Activated T-cell treated with anti-CD3 and anti-CD28 coated beads for 48 hours (primary cell): ENCODE measurements at places on chromosomes 16 and 17.

GRCh38 chr16:81447383-81448101 lies 2.9 kb downstream of the CMIP start:
- no peak for DNase-seq

- DNase-seq, result no peak
These were observed 4.3 kb downstream of the CAMKK1 start for GRCh38 chr17:3888343-3889171.

GRCh38 chr17:31564883-31565301 lies 173.4 kb downstream of the RAB11FIP4 start:
- no peak for DNase-seq

- no peak for DNase-seq
These were observed 1.8 kb downstream of the ZNRF1 start for GRCh38 chr16:75000481-75001081.

DNA sequence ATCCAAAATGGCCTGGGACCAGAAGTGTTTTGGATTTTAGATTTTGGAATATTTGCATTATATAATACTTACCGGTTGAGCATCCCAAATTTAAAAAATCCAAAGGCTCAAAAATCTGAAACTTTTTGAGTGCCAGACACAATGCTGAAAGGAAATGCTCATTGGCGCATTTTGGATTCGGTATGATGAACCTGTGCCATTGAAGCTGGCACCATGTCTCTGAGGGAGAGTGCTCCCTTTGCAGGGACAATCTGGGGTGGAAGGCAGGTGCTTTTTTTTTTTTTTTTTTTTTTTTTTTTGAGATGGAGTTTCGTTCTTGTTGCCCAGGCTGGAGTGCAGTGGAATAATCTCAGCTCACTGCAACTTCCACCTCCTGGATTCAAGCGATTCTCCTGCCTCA lies 17.7 kb downstream of the SMTNL2 start:
- DNase-seq, result no peak

GRCh38 chr17:17064322-17064721 lies 22.1 kb downstream of the MPRIP start:
- no peak for DNase-seq

GRCh38 chr17:79865351-79866210 lies 26.3 kb upstream of the CBX4 start:
- DNase-seq, result no peak

- DNase-seq, result no peak
These were observed 5.2 kb upstream of the DLX4 start for GRCh38 chr17:49963626-49964302.

GRCh38 chr16:67661101-67661761 lies 471 bp downstream of the PARD6A start:
- DNase-seq, result peak; percentile 25

- no peak for DNase-seq
These were observed 694.4 kb downstream of the MAF start for GRCh38 chr16:78906135-78906534.

GRCh38 chr17:59745040-59745439 lies 37.6 kb downstream of the VMP1 start:
- DNase-seq, result no peak

DNA sequence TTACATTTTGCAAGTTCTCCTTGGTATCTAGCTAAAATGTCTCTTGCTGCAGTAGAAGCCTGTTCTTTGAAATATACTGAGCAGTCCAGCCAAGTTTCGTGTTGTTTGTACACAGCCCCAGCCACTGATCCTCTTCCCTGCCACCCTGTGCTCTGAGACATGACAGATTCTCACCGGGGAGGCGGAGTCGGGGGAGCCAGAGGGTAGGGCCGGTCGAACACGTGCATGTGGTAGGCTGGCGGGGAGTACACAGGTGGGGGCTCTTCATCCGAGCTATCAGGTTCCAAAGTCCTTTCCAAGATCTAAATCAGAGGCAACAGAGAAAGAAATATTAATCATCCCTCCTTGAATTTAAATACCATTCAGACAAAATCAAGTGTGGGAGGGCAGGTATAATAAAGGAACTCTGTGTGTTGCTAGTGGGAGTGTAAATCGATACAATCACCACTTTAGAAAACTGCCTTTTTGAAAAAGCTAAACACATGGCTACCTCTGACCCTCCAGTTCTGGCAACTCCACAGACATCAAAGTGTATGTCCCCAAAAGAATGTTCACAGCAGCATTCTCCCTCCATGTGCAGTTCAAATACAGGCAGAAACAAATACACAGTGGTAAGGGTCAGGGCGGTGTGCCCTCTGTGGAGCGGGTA lies 29.7 kb upstream of the MRPS23 start:
- no peak for DNase-seq

- DNase-seq, result no peak
These were observed 32.9 kb upstream of the FBXO47 start for GRCh38 chr17:39000021-39000601.

DNA sequence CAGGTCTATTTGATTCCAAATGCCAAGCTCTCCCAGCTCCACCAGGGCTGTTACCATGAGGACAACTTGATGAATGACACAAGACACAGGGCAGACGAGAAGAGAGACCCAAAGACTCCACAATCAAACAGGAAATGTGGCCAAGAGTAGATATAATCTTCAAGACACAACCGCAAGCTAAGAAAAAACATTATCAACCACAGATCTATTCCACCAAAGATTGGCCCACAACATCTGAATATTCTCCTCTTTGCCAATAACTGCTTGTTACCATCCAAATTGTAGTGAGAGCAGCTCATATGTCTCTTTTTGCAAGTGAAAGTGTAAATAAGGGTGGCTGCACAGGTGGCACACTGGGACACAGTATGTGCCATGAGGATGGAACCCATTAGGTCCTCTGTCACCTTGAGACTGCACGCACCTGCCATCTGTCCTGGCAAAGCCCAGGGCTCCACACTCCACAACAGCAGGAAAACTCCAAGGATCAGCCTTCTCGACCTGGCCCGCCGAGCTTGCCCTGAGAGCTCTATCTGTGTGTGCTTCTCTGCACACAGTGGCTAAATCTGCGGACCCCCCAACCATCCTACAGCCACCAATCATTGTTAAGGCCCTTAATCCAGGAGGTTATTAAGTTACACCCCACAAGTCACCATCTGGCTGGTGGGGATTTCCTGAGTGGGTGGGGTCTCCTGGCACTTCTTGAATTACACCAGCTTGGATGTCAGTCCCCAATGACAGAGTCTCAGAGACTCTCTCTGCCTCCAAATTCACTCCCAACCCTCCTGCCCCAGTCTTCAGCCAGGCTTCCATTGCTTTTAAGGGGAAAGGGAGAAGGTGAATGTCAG lies 50.5 kb downstream of the DYNLRB2 start:
- no peak for DNase-seq

DNA sequence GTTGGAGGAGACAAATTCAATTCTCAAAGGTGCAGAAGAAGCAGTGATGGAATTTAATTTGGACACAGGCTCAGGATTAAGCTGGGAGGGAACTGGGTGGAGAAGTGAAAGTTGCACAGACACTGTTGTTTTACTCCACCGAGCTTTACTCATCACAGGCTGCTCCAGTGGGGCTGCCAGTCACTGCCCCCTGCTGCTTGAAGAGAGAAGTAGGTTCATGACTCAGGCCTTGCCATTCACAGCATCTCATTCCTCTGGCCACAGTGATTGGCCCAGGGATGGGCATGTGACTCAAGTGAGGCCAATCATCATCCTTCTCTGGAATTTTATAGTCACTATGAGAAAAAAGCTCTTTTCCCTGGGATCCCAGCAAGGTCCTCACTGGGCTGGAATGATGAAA lies 11.8 kb downstream of the GNAO1 start:
- DNase-seq, result peak; percentile 53

GRCh38 chr16:71288570-71288889 lies 672 bp downstream of the CMTR2 start:
- no peak for DNase-seq

DNA sequence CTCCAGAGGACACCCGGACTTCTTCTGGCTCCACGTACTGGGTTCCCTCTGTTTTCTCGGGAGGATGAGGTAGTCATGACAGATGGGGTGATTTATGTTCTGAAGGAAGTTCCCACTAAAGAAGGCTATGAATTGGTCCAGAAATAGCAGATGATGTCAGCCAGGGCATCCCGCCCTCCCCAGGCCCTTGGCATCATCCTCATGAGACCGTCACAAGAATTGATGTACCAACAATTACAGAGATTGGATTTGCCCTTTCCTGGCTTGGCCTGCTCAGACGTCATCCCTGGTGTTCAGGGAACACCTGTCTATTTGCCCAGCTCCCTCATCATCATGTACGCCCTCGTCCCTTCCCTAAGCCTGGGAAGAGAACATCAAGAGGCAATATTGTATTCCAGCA lies 102.8 kb upstream of the CCL1 start:
- DNase-seq, result no peak

- no peak for DNase-seq
These were observed 17.2 kb downstream of the TMEM204 start for GRCh38 chr16:1550696-1551095.

- DNase-seq, result no peak
These were observed 32.8 kb downstream of the RNF157 start for GRCh38 chr17:76207275-76208059.

GRCh38 chr16:77387815-77388209 lies 47.0 kb downstream of the ADAMTS18 start:
- DNase-seq, result no peak

DNA sequence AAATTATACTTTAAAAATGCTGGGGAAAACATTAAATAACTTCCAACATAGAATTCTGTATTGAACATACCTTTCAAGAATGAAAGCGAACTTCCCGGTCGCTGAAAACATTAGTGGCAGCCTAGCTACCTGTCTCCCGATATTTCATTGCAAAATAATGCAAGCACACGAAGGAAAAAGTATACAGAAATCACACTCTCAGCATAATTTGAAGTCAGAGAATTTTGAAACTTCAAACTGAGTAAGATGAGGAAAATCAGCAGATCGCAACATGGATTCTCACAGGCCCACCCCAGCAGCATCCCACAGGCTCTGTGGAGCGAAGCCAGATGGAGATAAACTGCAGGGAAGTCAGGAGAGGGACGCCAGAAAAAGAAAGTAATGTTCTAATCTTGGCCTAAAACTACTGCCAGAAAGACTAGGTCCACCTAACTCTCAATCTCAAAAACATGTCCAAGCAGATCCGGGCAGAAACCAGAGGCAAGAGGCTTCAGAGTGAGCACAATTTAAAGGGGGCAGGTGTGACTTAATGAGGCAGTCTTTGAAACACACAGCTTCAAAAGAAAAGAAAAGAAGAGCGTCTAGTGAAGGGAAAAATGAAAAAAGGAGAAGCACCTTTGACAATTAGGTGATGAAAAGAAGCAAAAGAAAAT lies 4.8 kb upstream of the GOSR1 start:
- DNase-seq, result no peak

- DNase-seq, result no peak
These were observed 108.6 kb downstream of the IRX3 start for GRCh38 chr16:54177862-54178477.

DNA sequence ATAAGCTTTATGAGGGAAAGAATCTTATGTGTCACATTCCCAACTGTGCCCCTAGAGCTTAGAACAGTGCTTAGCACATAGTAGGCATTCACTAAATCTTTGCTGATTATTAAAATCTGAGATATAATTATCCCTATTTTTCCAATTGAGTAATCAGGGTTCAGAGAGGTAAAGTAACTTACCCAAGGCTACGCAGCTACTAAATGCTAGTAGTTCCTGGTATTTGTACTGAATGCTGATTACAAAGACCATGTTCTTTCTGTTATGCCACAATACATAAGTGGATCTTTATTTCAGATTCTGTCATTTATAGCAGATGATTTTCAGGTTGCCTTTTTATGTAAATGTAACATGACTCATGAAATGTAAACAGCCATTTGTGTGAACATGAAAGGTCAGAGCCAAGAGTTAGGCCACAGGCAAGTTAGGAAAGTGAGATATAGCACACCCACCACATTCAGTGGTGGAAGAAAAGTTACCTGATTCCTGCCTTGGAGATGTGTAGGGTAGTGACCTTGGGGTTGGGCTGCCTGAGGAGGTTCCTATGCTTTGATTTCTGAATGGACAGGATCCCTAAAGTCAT lies 77.2 kb downstream of the FTO start:
- no peak for DNase-seq

- DNase-seq, result no peak
These were observed 2.8 kb downstream of the CCL22 start for GRCh38 chr16:57361404-57361803.

DNA sequence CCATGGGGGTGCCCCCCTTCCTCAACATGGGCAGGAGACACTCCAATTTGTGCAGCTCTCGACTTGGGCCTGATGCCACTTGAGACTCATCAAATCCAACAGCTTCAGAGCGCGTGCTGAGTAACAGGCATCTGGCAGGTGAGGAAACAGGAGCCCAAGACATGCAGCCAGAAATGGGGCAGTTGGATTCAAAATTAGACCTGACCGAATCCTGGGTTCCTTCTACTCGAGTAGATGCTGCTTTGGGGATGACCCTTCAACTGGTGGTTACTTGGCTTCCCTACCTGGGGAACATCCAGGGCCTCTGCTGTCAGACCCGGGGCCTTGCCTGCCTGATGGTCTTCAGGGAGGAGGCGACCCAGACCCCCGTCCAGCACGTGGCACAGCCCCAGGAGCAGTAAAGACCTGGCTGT lies 488 bp upstream of the NTN3 start:
- no peak for DNase-seq

- no peak for DNase-seq
These were observed 93.7 kb downstream of the TBC1D16 start for GRCh38 chr17:79942011-79942405.

- DNase-seq, result no peak
These were observed 47.4 kb upstream of the ATF7IP2 start for GRCh38 chr16:10338426-10338825.

DNA sequence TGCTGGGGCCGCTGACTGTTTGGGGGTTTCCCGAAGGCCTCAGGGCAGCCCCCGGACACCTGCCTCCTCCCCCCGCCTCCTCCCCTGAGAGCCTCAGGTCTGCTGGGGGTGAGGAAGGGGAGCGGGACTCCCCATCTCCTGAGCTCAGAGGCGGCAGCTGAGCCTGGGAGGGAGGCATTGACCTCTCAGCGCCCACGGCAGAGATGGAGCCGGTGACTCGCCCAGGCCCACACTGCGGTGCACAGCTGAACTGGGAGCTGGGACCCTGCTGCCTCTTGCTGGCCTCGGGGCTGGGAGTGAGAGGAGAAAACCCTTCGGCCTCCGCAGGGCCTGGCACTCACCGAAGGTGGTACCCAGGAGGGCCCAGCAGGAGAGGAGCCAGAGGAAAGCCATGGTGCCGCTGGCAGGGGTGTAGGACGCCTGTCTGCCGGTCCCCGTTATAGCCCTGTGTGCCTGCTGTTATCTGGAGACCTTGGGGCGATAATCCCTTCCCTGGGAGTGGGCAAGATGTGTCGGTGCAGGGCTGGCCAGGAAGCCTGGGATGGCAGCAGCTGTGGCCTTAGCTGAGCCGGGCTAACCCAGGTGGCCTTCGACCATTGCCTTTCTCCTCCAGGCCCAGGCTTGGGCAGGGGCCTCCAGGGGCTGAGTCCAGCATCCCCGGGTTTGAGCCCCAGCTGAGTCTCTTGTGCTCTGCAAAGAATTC lies at the start of gene CTRB2:
Gene CTRB2, minus strand, starts transcription at position 413 of the 703 bp plus-strand sequence. Its CDS starts 20 bp downstream, at position 393.
- DNase-seq, result no peak
